Stimulated activated CD4-positive, alpha-beta T cell treated with anti-CD3 and anti-CD28 coated beads, Interleukin-1b, Interleukin-23, amount 100 ng/mL, for 1 hour (primary cell): ENCODE measurements at places on chromosomes 4 and X.

GRCh38 chr4:114599231-114599902, 760 bp downstream of the UGT8 start:
- no peak for DNase-seq

GRCh38 chrX:134963041-134963440, 27.8 kb upstream of the SMIM10 start:
- DNase-seq: no peak

DNA sequence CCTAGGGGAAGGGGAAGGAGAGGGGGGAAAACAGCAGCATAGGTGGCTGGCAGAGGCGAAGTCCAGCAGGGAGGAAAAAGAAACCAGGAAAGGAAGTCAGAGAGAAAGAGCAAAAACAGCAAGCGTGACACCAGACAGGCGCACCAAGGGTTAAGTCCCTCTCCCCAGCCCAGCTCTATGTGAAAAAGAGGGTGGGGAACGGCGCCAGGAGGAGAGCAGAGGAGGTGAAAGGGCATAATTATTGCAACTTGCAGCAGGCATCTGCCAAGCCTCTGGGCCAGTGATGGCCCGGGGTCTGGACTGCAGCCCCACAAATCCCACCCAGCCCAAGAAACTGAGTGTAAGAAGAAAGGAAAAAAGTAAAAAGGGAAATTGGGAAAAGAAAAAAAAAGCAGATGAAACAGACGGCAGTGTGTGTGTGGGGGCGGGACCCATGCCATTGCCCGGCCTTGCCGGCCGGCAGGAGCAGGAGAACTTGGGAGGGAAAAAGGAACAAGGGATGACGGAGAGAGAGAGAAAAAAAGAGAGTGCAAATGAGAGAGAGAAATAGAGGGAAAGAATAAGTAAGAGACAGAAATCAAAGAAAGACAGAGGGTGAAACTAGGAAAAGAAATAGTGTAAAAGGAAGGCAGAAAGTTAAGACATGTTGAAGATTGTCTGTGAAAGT, 14.1 kb upstream of the RHOXF2 start:
- DNase-seq: no peak

DNA sequence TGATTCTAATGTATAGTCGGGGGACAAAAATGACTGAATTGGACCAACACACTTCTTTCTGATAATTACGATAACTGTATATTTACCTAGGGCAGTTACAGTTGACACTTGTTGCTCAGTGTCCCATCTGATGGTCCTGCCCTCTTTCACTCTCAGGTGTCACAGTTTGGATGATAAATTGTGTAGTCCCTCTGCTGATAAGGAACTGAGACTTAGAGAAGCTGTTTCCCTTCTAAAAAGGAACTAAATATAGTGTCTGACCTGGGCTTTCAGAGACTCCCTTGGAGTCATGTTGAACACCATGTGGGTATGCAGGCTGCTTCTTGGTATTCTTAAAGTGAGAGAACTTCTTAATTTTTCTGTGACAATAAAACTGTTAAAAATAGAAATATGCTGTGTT, 23.7 kb upstream of the PNPLA4 start:
- DNase-seq: no peak

DNA sequence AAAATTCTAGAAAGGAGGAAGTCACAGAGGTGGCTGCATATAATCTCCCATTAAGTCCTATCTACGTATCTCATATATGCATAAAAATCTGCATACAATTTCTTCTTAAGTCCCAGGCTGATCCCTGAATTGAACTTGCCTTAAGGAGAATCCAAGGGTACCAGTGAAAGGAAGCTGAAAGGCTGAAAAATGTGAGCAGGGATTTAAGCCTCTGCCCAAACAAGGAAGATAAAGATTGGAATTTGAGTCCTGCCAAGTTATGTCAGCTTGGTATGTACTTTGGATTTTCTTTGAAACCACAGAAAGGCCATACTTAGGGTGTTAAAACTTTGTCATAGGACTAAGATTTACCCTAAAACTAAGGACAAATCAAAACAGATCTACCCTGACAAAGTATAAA, 26.5 kb upstream of the GEMIN8 start:
- no peak for DNase-seq

- no peak for DNase-seq
Observed at GRCh38 chrX:135345107-135345589, 35.9 kb downstream of the ETDC start.

GRCh38 chr4:168931215-168931650, 78.8 kb downstream of the CBR4 start:
- DNase-seq: no peak

DNA sequence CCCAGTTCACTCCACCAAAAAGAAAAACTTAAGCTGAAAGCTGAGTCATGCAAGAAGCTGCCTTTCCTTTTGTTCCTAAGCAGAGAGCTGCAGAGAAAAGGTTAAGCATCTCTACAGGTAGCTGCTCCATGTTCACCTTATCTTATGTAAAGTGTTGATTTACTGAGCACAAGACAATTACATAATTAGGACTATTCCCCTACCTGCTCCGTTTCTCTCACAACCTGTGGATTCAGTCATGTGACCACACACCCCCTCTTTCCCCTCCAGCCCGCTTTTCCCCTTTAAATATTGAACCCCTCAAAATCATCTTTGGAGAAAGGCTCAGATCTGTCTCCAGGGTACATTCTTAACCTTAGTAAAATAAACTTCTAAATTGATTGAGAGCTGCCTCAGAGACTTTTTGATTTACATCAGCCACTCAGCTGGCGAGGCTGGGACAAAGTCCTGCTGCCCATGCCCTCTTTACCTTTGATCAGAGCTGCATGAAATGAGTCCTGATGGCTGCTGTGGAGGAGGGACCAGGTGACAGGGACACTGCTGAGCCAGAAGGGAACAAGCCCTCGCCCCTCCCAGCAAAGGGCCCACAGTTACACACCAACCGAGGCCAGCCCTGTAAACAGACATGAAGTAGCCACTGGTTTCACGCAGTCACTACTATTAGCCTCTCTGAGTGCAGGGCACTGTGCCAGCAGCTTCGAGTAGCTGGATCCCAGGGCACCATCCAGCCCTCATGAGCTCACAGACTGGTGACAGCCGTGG, 53.9 kb upstream of the C4orf50 start:
- DNase-seq: no peak

GRCh38 chr4:77852892-77853495, 9.6 kb upstream of the MRPL1 start:
- DNase-seq: no peak

DNA sequence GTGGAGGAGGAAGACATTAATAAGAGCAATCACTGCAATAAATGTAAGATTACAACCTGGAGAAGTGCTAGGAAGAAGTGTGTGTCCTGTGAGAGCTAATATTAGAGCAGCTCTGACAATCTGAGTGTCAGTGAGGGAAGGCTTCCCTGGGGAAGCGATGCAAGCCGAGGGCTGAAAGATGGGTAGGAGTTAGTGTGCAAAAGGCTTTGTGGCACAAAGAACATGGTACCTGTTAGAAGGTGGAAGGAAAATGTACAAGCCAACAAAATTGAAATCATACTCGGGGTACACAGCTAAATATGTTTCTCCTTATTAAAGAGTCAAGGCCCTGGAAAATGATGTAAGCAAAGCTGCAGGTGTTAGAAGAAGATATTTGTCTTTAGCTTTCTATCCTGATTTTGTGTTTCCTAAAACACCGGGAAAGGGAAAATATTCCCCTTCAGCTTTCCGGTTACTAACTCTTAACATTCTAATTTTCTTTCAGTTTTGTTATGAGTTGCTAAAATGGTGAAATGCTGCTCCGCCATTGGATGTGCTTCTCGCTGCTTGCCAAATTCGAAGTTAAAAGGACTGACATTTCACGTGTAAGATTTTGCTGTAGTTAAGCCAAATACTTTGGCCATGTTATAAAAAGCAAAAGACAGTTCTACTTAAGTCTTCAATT, 808 bp downstream of the THAP6 start:
- no peak for DNase-seq

DNA sequence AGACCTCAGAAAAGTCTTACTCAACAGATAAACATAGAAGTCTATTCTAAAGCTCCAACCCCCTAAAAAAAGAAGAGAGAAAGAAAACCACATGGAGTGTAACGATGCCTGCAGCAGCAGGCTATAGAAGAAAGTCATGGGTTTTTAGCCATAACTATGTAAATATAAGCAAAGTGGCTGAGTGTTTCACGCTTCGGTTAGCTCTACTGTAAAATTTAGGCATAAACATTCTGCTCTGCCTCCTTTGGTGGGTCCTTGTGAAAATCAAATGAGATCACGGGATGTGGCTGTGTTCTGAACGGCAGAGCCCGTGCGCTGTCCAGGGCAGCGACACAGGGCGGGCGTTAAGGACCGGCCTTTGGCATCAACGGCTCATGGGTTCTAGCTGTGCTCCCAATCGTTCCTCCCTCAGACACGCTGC, 78.4 kb downstream of the IRF2 start:
- DNase-seq: no peak

GRCh38 chr4:181559637-181560036, 683.6 kb upstream of the TENM3 start:
- DNase-seq: no peak

DNA sequence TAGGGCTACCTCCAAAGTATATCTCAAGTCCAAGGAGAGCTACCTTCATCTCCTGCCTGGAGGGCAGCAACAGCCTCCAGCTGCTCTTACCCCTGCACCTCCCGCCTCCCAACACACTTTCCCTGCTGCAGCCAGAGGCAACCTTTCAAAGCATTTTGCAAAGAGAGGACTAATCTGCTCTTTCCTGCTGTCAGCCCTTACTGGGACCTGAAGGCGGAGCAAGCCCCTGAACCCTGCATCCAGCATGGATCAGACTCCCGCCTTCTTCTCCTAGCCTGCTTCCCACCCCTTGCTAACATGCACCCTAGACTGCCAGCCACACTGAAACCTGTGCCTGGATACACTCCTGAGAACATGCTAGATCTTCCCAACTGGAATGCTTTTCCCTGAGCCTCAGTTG, 37.7 kb upstream of the VMA21 start:
- DNase-seq: no peak

DNA sequence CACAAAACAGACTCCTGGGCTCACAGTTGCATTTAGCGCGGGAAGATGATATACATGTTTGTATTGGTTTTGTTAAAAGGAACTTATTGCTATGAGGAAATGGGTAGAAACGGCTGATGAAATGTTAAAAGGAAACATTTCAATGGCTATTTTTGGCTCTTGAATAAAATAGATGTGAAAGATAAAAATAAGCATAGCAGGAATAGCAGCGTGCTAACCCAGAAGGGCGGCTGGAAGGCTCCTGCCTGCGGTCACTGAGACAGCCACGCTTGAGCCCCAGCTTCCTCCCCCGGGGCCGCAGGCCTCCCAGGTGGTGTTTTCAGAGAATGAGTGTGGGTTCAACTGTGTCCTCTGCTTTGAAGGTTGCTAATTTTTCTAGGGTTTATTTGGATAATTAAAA, 35.0 kb upstream of the CLCN4 start:
- no peak for DNase-seq

- DNase-seq: no peak
Observed at GRCh38 chrX:10538831-10539230, 81.6 kb downstream of the MID1 start.

DNA sequence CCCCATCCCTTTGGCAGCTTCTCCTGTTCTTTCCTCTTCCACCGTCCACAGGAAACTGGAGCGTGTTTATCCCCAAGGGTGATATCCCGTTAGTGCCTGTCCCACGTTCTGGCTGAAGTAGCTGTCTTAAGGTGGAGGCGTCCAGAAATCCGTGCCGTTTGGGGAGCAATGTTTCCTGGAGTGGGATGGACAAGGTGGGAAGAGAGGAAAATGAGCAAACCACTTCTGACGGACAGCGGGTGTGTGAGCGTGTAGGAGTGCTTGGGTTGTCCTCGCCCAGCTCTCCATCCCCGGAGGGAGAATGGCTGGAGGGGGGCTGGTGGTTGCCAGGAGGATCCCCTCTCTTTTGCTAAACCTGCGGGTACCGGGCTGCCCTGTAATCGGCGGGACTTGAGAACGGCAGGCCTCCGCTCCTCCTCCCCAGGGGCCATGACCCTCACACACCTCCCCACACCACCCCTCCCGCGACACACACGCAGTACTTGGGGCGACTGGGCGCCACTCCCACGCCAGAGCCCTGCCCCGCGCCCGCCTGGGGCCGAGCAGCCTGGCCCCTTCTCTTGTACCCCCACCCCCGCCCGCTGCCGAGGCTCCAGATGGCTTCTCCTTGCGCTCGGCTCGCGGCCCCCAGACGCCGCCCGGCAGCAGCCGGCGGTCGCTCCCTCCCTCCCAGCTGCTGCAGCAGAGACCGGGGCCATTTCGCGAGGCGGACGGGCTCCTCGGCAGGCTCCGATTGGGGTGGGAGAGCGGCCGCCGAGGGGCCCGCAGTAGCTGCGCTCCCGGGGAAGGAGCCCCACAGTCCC, 13.9 kb upstream of the PRDM8 start:
- DNase-seq: no peak

DNA sequence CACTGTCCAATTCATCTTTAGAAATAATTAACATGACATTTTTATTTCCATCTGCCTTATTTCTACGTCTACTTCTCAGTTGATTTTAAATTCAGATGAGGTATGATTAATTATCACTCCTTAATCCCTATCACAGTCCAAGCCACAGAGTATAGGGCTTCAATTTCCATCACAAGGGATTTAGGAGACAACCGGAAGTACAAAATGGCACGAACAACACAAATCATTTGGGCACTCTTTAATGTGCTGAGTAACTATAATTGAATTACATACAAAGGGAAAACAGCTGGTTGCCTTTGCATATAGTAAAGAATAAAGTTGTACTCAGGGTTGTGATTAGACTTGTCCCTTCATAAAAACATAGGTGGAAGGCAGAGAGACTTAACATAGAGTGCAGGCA, 290.4 kb upstream of the MAGEB16 start:
- no peak for DNase-seq

- no peak for DNase-seq
Observed at GRCh38 chr4:185775792-185776555, 36.0 kb downstream of the SORBS2 start.

GRCh38 chrX:48890934-48891401, 6.6 kb downstream of the TIMM17B start:
- DNase-seq: no peak

- DNase-seq: no peak
Observed at GRCh38 chrX:69236641-69237040, 71.4 kb upstream of the PJA1 start.

GRCh38 chr4:41943506-41943905, 8.3 kb downstream of the TMEM33 start:
- DNase-seq: no peak

- DNase-seq: no peak
Observed at GRCh38 chr4:99149426-99150019, 5.4 kb upstream of the ADH4 start.

DNA sequence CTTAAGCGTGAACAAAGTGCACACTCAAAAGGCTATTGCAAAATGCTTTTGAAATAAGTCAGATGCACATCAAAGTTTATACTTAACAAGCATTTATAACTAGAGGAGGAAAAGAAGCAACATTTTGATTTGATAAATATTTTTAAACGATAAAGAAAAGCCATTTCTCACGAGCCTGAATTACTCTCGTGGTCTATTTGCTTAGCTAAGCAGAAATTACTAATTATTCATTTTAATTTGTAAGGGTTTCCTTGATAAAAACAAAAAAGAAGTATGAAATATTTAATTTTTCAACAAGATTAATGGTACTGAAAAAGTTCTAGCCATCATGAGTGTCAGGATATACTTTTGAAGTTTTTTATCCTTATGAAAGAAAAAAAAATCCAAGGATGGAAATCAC, 78.2 kb downstream of the UNC5C start:
- DNase-seq: no peak

- no peak for DNase-seq
Observed at GRCh38 chrX:23729214-23729613, 13.9 kb downstream of the ACOT9 start.

GRCh38 chr4:48635310-48635709, 144.8 kb downstream of the FRYL start:
- no peak for DNase-seq
